ENCODE measurements at places on chromosomes 3 and 15.

DNA sequence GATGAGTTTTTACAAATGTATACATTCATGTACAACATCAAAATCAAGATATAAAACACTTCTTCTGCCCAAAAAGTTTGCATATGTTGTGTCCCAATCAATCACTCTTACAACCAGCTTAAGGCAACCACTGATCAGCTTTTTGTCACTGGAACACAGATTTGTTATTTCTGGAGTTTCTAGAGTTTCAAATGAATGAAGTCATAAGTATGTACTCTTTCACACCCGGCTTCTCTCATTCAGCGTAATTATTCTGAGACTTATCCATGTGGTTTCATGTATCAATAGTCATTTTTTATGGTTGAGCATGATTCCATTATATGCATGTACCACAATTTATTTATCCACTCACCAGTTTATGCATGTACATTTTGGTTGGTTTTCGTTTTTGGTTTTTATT is 53.0 kb upstream of the CORO2B start:
- no peak for DNase-seq

GRCh38 chr3:64341296-64341695 is 116.0 kb upstream of the PRICKLE2 start:
- DNase-seq = no peak

GRCh38 chr3:119230071-119230470 is 10.6 kb downstream of the B4GALT4 start:
- no peak for DNase-seq

GRCh38 chr3:193620650-193621049 is 27.6 kb downstream of the OPA1 start:
- no peak for DNase-seq

- no peak for DNase-seq
Observed at GRCh38 chr3:115766587-115767482, 143.5 kb downstream of the GAP43 start.

- no peak for DNase-seq
Observed at GRCh38 chr3:114709102-114709501, 415.3 kb downstream of the TIGIT start.

DNA sequence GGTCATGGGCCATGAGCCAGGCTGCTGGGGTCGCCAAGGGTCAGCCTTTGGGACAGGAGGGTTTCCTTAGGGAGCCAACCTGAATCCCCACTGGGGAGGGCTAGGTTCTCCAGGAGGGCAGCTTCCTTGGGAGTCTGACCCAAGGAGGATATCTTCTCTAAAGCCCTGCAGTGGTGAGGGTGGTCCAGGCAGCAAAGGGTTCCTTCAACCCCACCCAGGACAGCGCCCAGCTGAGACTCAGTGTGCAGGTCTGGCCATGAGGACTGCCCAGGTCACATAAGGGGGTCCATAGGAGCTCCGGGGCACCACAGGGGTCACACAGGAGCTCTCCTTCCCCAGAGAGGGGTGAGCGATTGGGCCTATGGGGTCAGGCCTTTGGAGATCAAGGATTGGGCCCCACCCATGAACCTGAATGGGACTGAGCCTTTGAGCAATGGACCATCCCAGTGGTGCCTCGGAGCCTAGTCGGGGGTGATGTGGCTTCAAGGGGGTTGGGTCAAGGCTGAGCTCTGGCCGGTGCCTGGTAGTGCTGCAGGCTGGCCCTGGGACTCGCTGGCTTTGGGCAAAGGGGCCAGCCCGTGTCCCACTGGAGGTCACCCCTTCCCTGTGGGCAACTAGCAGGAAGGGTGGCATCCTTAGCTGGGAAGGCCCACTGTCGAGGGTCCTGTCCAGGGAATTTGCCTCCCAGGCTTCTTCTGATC is 216.5 kb downstream of the SNRPN start:
- DNase-seq = no peak

DNA sequence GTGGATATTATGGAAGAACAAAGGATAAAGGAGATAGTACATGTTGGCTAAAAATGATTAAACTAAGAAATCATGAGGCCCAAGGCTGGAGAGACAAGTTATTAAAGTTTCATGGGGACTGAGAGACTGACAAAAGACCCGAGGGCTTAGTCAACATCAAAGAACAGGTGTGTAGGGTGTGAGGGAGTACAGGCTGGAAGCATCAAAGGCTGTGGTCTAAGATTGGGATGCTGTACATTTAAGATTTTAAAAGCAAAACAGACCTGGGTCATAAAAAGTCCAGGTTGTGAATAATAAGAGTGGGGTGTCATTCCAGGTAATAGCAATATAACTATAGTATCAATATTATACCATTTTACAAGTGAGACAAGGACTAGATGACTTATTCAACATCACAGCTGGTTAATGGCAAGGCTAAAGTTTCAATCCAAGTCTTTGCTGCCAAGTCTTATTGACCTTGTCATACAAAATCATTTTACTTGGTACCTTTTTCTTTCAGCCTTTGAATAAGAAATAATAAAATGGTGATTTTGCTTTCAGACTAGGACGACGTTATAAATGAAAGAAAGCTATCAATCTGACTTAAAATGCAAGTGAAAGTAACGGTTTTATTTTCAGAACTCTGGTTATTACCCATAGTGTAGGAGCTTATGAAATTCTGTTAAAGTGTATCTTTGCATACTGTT is 211.6 kb downstream of the TNIK start:
- DNase-seq = no peak

- no peak for DNase-seq
Observed at GRCh38 chr3:42733501-42734262, 31.1 kb upstream of the HHATL start.

GRCh38 chr3:120348991-120349854 is at the start of gene LRRC58:
Gene LRRC58, minus strand, starts transcription at chr3:120349354. Its CDS starts 111 bp downstream, at chr3:120349243.
- DNase-seq = peak; percentile 92

GRCh38 chr15:32152574-32152973 is 122.3 kb downstream of the CHRNA7 start:
- DNase-seq = no peak

DNA sequence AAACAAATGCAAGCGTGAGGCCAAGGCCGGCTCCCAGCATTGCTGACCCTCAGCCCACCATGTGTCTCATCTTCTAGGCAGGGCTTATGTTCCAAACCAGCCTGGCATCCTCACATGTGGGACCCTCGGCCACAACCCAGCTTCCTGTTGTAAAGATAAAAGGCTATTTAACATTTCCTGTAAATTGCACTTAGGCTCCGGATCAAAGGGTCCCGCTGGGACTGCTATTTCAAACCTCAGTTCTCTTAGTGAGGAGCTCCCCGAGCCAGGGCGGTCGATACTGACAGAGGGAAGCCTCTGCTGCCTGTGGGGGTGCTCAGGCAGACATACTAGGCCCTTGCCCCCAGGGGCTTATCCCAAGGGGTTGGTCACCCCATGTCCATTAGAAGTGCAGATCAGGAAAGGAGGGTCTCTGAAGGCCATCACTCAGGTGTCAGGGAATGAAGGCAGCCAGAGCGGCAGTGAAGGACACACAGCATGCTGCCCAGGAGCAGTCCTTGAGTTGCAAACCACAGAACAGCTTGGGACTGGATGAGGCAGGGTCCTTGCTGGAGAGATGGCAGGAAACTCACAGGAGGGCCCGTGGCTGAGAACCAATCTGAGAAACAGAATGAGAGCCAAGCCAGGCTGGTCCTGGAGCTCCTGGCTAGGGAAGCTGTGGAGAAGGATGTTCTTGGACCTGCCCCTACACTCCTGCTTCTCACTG is 239.9 kb downstream of the TLE3 start:
- DNase-seq = no peak

DNA sequence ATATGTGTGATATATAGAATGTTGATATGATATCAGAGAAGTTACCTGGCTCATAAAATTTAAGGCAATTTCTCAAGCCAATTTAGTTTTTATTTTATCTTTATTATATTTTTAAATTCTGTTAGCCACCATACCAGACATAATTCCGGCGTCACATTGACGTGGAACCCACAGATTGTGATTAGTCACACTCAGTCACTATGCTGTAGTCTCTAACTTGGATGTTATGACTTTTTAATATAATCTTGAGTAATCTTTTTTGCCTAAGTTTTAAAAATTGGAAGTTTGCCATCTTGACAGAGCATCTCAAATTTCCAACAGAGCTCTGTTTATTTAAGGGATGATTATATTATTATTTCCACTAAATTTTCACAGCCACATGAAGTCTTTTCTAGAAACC is 9.7 kb upstream of the DCLK3 start:
- DNase-seq = no peak

DNA sequence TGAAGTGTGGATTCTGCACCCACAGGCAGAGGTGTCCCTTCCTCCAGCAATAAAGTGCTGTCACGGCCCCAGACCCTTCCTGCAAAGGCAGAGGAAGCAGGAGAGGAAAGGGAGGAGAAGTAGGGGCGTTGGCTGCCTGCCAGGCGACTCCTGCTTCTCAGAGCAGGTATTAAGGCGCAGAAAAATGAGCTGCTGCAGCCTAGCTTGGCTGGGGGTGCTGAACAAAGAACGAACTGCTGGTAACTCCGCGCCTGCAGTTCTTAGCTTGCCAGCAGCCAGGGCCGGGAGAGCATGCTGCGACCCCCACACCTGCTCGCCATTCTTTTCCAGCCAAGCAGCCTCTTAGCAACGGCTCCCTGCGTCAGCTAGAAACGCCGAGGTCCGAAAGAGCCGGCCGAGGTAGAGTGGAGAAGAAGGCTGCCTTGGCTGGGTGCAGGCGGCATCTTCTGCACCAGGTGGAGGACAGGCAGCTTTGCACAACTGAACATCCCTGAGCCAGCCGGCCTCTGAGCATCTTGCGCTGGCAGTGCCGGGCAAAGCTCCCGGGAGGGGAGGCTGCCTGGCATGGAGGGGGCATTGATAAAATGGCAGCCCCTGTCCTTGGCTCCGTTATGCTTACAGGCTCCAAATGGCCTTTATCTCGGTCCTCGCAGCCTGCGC is 296.0 kb downstream of the MEX3B start:
- DNase-seq = no peak

DNA sequence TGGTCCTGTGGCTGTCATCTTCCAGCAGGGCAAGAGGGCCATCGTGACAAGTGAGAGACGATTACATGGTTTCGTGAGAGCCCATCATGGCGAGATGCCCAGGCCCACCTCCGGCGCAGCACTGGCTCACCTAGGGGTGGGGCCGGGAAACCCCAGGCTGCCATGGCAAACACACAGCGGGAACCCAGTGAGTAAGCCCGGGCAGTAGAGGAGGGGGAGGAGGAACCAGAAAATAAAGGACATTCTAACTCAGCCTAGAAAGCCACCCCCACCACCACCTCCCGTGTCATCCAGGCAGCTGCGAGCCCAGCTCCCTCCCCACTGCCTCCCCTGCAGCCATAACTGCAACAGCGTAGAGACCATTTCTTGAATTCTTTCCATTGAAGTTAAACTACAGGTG is 52.3 kb downstream of the PCSK6 start:
- DNase-seq = no peak

DNA sequence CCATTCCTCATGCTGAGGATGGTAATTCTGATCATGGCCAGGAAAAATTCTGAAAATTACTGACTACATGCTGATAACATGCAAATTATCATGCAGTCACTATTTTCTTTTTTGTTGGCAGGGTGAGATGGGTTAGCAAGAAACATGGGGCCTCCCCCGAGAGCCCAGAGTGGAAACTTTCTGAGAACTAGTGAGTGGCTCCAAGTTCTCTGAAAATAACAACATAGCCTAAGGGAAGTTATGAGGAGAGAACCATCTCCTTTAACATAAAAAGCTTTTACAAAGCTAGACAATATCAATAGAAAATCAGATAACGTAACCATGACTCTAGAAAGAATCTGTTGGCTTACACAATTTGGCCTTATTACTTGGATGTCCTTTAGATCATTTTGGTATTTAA is 254.2 kb downstream of the PLOD2 start:
- no peak for DNase-seq

DNA sequence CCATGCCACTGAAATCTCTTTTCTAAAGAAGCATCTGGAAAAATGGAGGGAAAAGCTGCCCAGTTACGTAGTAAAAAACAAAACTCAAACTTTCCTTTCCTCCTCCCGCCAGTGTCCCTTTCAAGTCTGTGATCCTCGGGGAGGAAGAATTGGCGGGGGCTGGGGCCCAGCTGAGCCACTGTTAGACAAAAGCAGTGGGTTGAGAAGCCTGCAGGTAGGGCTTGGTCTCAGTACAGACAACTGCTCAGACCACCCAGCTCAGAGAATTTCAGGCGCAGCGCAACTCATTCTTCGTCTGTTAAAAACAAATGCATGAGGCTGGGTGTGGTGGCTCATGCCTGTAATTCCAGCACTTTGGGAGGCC is 117.1 kb downstream of the MYLK start:
- DNase-seq = no peak

- DNase-seq = no peak
Observed at GRCh38 chr15:57743424-57743823, 36.9 kb downstream of the POLR2M start.
